Activated naive CD8-positive, alpha-beta T cell treated with anti-CD3 and anti-CD28 coated beads, Interleukin-2, amount 10 ng/mL, durations not matched to agents 7 days and 5 days (primary cell): ENCODE measurements at places on chromosomes 5 and 9. TPM values are rescaled to one million over a fixed set of nuclear protein-coding genes. Genes with fewer than 3 reads are reported as not detected.

The SLC34A1 gene
- total RNA-seq: 2.1 TPM

The CDK5RAP2 gene
- total RNA-seq: 113 TPM

The CEP72 gene
- total RNA-seq: 35.7 TPM

The ZFP2 gene
- 0.77 TPM for total RNA-seq

The EIF4E1B gene
- not detected for total RNA-seq

DNA sequence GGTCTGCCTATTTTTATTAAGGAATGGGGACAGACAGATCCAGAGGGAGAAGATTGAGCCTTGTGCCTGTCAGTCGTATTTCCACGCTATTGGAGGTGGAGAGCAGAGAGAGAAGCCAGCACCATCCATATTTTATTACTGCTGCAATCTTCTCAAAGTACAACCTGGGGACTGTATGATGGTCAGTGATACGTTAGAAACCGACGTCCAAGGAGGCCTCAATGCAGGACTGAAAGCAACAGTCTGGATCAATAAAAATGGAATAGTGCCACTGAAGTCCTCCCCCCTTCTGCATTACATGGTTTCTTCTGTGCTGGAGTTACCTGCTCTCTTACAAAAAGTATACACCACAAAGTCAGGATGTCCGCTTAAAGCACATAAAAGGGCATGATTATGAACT is 21.9 kb upstream of the DTWD2 start:
- H3K27me3 ChIP-seq: no peaks in the 10 kb centered on the region
- H3K4me3 ChIP-seq: no peak overlapping the region
- H3K36me3 ChIP-seq: no peaks in the 10 kb centered on the region
- no peaks in the 10 kb centered on the region for H3K4me1 ChIP-seq
- DNase-seq: no peak
- no peak overlapping the region for H3K27ac ChIP-seq

DNA sequence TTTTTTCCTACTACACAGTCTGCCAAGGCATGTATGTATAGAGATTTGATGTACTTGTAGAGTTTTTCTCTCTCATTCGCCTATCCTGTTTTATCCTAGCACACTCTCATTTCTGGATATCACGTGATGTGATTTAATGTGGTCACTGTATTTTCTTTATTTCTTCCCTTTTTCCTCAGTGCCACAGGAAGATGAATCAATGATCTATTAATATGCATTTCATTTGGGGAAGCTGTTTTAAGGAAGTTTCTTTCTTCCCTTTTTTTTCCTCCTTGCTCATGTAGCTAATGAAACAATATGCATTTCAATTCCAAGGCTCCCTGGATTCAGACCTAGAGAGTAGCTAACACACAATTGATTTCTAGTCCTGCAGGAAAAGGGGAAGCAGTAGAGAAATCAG is 506.3 kb upstream of the WWC1 start:
- H3K36me3 ChIP-seq: no peaks in the 10 kb centered on the region
- no peak overlapping the region for H3K27ac ChIP-seq
- H3K4me1 ChIP-seq: no peaks in the 10 kb centered on the region
- H3K4me3 ChIP-seq: no peak overlapping the region
- no peaks in the 10 kb centered on the region for H3K27me3 ChIP-seq

- H3K4me3 ChIP-seq: no peak overlapping the region
- H3K36me3 ChIP-seq: no peaks in the 10 kb centered on the region
- H3K4me1 ChIP-seq: peaks cover 5% of the 10 kb centered on the region
- H3K27me3 ChIP-seq: no peaks in the 10 kb centered on the region
- no peak for DNase-seq
Measured at GRCh38 chr9:76425677-76426453, 31.6 kb upstream of the RFK start.

GRCh38 chr5:51399643-51400006 is 16.4 kb downstream of the ISL1 start:
- no peak for DNase-seq
- no peak overlapping the region for H3K27ac ChIP-seq
- peaks cover 36% of the 10 kb centered on the region for H3K27me3 ChIP-seq
- no peaks in the 10 kb centered on the region for H3K4me1 ChIP-seq

DNA sequence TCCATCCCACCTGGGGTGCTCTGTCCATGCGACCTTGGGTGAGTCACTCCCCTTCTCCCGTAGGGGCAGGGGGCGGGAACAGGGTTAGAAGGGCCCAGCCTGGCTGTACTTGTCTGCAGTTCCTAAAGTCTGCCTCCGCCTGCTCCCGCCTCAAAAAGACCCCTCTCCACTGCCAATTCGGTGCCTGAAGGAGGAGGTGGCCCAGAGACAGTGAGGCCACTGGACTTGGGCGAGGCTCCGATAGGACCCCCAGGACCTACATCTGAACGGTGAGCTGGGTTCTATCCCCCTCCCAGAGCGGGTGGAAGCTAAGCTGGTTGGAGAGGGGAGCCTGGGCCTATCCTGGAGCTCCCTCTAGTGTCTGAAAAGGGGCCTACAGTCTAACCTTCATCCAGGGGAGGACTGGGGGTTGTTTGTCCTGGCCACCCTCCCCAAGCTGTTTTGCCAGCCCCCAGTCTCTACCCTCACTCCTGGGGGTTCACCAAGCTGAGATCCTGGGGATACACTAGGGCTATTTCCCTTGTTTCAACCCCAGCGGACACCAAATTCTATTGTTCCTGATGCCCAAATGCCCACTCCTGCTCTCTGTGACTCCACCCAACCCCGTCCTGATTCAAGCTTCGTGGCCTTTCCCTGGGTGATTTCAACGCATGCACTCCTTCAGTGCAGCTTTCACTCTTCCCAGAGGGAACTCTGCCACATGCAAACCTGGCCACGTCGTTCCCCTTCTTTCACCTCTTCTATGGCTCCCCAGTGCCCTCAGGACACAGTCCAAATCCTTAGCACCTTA is 6.1 kb upstream of the CRB2 start:
- H3K4me1 ChIP-seq: peaks cover 6% of the 10 kb centered on the region
- peaks cover 7% of the 10 kb centered on the region for H3K27me3 ChIP-seq
- H3K27ac ChIP-seq: no peak overlapping the region
- H3K36me3 ChIP-seq: no peaks in the 10 kb centered on the region
- no peak overlapping the region for H3K4me3 ChIP-seq

DNA sequence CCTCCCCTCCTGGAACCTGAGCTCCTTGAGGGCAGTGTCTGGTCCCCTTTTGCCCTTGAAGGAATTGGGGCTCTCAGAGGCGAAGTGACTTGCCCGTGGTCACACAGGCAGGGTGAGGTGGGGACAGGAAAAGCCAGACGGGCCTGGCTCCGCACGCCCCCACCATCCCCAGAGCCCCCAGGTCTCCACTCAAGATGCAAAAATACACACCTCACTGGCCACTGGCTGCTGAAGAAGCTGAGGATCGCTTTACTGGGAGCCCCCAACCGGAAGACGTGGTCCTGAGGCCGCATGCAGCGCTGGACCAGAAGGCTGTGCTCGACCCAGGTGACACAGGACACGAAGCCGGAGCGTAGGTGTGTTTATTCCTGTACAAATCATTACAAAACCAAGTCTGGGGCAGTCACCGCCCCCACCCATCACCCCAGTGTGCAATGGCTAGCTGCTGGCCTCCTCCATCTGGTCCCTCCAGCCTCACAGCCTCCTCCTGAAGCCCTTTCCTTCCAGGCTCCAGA is 7.6 kb upstream of the AK1 start:
- H3K27me3 ChIP-seq: no peaks in the 10 kb centered on the region
- H3K4me3 ChIP-seq: no peak overlapping the region
- peaks cover 13% of the 10 kb centered on the region for H3K36me3 ChIP-seq
- DNase-seq: no peak
- H3K27ac ChIP-seq: no peak overlapping the region

GRCh38 chr9:91119679-91120078 is 242.0 kb downstream of the AUH start:
- no peak for DNase-seq
- H3K27ac ChIP-seq: no peak overlapping the region
- peaks cover 14% of the 10 kb centered on the region for H3K4me1 ChIP-seq
- no peak overlapping the region for H3K4me3 ChIP-seq
- H3K36me3 ChIP-seq: peaks cover 27% of the 10 kb centered on the region
- peaks cover 14% of the 10 kb centered on the region for H3K27me3 ChIP-seq

GRCh38 chr5:10743526-10743925 is 17.5 kb downstream of the DAP start:
- peaks cover 5% of the 10 kb centered on the region for H3K4me1 ChIP-seq
- no peak overlapping the region for H3K4me3 ChIP-seq
- no peaks in the 10 kb centered on the region for H3K27me3 ChIP-seq
- no peak overlapping the region for H3K27ac ChIP-seq
